NAMALWA (cell line): ENCODE measurements at places on chromosomes 2 and 18.
A peak's percentile ranks its signal among the peaks of the same experiment; 100 is the strongest.

- DNase-seq, result no peak
These were observed 49.9 kb downstream of the KCNIP3 start for GRCh38 chr2:95346738-95347671.

DNA sequence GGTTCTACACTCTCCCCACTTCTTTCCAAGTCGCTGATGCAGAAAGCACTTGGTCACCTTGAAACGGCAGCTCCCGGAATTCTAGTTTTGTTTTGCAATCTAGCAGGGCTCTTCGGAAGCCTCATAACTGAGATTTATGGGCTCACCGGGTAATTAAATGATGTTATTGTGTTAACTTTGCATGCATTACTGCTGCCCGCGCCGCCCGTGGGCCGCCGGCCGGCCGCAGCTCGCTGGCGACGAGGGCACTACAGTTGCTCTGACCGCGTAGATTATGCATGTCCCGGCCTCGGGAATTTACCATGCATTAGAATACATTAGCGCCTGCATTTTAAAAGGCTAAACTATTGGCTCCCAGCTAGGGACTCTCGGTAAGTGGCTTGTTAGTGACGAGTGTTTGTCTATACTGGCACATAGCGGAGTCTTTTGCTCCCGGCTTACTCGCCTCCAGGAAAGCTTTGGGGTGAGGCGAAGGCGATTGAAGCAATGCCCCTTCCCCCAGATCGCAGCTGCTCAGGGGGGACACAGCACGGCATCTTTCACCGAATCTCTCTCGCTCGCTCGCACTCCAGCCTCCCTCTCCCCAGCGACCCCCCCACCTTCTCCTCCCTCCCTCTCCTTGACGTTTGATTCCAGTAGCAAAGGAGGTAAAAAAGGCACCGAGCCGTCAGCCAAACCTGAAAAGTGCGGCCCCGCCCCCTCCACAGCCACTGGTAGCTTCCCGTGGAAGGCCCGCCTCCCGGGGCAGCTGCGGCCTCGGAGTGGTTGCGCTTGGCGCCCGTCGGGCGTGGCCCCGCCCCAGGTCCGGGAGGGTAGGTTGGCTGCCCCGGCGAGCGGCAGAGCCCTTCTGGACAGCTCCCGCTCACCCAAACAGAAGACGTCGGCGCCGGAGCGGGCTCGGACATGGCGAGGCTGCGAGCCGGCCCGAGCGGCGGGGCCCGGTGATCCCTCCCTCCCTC lies at the start of gene ONECUT2:
Gene ONECUT2 (plus strand): TSS at position 839 of the 959 bp plus-strand sequence. CDS start 343 bp downstream, outside the sequence.
- DNase-seq, result no peak

- DNase-seq, result peak; percentile 77
These were observed 114.5 kb downstream of the METTL8 start for GRCh38 chr2:171319164-171319810.

GRCh38 chr2:240037358-240037757 lies 7.1 kb upstream of the OR6B2 start:
- no peak for DNase-seq

- peak; percentile 51 for DNase-seq
These were observed 68.0 kb downstream of the BOLA3 start for GRCh38 chr2:74079522-74080341.

- DNase-seq, result no peak
These were observed 21.6 kb downstream of the KCNG2 start for GRCh38 chr18:79819064-79819967.

- peak; percentile 7 for DNase-seq
These were observed 103.8 kb upstream of the CCDC150 start for GRCh38 chr2:196535742-196536141.

DNA sequence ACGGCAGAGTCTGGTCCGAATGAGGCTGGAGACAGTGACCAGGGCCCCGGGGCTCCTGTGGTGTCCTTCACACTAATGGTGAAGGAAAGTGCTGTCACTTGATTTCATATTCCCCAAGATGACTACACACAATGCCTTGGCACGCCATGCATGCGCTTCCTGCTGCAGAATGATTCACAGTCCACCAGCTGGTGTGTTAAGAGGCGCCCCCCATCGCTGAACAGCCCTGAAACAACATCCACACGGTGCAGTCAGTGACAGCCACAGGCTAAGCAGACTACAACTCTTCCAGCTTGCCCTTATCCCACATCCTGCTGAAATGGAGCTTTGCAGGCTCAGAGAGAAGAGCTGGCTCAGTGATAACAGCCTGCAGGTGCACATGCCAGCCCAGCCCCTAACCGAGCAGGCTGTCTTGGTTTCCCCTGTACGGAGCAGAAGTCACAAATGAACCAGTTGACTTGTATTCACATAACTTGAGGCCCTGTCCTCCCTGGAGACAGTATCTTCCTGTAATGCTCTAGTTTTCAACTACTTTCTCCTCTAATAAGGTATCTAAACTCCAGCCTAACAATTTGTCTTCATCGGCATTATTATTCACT lies 24.3 kb upstream of the CDH20 start:
- no peak for DNase-seq

GRCh38 chr18:79496237-79496977 lies 100.7 kb downstream of the NFATC1 start:
- peak; percentile 23 for DNase-seq

- DNase-seq, result no peak
These were observed 54.8 kb downstream of the HS6ST1 start for GRCh38 chr2:128263902-128264331.

- no peak for DNase-seq
These were observed 527.7 kb downstream of the TNS1 start for GRCh38 chr2:217475101-217475500.

- no peak for DNase-seq
These were observed 1.6 kb upstream of the POLI start for GRCh38 chr18:54267701-54268100.

GRCh38 chr2:177123048-177123447 lies 89.5 kb upstream of the HNRNPA3 start:
- DNase-seq, result no peak

DNA sequence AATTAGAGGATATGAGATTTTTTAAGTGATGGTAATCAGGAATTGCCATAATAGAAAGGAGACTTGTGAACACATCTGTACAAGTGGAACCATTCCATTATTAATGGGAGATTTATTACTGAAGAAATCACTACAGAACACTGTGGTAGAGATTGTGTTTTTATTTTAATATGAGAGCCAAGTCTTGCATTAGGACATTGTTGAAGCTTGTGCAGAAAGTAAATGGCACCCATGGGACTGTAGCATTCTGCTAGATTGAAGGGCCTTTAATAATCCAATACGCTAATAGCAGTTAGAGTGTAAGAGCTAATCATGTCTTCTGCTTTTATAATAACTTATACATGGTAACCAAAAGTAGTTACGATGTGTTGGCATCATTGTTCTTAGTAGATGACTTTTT lies 83.6 kb downstream of the VRK2 start:
- DNase-seq, result no peak

GRCh38 chr18:10518595-10519255 lies 7.1 kb upstream of the NAPG start:
- no peak for DNase-seq

DNA sequence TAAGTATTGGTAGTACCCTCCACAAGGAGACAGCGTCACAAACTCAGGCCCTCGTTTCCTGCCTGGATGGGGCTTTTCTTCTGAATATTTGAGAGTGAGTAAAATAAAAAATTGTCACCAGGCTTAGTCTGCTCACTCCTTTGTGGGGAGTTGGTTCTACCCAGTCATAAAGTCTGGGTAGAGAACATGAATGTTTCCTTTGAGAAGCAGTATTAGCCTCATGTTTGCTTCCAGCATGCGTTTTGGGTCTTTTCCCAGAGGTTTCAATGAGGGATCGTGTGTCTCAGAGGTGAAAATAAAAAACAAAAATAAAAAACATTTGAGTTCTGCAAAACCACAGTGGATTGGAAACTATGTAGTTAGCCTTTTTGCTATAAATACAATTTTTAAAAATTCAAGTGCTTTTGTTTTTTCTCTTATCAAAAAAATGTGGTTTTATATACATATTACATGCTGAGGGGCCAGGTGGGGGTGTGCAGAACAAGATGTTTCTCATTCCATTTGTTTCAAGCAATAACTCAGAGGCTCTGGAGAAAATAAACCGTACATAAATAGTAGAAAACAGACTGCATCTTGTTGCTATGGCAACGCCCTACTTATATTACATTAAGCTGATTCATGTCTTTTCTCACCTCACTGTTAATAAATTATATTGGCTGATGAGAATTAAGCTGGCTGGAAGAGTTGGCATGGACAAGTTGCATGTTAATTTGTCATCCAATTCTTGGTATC lies 225.4 kb upstream of the FBXO11 start:
- no peak for DNase-seq

GRCh38 chr2:118968961-118969733 lies 27.2 kb downstream of the MARCO start:
- no peak for DNase-seq

DNA sequence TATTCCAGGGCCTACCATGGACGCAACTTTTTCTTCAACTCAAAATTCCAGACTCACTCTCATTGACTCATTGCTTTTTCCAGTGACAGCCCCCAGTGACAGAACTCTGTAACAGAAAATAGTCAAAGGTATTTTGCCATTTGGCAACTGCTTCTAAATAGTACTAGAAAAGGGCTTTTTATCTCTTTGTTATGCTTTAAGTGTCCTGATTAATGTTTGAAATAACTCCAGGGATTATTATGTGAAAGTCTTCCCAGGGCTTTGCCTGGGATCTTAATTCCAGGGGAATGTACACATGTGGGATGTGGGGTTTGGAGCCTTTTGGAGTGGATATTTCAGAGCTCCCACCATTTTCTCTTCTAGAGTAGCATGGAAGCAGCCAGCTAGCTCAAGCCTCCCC lies 198.8 kb downstream of the KCNS3 start:
- no peak for DNase-seq

- DNase-seq, result no peak
These were observed 139.2 kb downstream of the INHBB start for GRCh38 chr2:120485096-120485495.

DNA sequence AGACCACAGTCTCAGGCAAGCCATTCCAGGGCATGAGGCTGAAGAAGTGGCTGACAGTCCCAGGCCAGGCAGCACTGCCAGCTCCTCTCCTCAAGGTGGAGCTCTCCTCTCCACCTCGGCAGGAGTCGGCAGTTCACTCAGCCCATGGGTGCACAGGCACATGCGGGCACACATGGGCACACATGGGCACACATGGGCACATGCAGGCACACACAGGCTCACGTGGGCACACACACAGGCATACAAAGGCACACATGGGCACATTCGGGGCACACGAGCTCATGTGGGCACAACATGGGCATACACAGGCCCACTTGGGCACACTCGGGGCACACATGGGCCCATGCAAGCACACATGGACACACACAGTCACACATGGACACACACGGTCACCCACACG lies 65.3 kb upstream of the TAF1B start:
- DNase-seq, result peak; percentile 42

- no peak for DNase-seq
These were observed 54.7 kb downstream of the EMILIN2 start for GRCh38 chr18:2901423-2901985.

GRCh38 chr2:80621656-80622055 lies 317.1 kb upstream of the LRRTM1 start:
- DNase-seq, result no peak

DNA sequence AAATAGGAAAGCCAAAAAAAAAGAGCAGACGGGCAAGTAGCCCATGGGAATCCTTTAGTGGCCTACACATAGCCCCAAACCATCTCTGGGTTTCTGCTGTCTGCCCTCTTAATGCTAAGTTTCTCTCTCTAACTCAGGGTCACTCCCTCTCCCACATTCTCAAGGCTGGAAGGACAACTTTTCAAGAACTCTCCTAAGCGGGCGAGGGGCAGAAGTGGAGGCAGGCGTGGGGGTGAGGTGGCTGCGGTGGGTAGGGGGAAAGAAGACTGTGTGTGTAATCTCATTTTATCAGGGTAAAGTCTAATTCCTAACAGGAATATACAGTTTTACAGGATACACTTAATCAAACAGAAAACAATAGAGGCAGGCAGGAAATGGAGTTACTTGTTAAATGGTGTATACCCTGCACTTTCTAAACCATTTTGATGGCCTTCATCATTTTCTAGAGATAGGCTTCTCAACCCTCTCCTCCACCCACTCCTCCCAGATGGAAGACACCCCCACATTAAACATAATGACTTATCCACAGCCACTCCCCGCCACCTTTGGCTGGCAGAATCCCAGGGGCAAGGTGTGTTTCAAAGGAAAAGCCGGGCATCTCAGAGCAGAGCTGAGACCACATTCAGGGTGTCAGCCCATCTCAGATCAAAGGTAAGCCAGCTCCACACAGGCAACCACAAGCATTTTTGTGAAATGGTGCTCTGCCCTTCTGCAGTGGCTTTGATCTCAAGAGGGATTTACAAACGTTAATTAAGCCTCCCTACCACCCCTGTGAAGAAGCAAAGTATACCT lies 6.8 kb downstream of the SMAD7 start:
- DNase-seq, result no peak

DNA sequence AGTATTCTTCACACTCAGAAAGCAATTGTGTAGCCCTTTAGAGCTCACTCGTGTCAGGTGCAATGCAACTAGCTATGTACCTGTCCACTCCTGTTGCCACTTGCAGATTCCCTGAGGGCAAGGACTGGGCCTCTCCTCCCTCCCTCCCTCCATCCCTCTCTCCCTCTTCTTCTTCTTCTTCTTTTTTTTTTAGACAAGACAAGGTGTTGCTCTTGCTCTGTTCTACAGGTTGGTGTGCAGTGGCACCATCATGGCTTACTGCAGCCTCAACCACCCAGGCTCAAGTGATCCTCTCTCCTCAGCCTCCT lies 119.7 kb downstream of the ACKR3 start:
- no peak for DNase-seq

GRCh38 chr2:211836409-211836808 lies 702.2 kb downstream of the ERBB4 start:
- DNase-seq, result no peak

- DNase-seq, result no peak
These were observed 156.7 kb downstream of the SLC4A3 start for GRCh38 chr2:219784178-219784577.
